PC-9 (cell line): ENCODE measurements at places on chromosomes 6 and 20.
A peak's percentile ranks its signal among the peaks of the same experiment; 100 is the strongest.

DNA sequence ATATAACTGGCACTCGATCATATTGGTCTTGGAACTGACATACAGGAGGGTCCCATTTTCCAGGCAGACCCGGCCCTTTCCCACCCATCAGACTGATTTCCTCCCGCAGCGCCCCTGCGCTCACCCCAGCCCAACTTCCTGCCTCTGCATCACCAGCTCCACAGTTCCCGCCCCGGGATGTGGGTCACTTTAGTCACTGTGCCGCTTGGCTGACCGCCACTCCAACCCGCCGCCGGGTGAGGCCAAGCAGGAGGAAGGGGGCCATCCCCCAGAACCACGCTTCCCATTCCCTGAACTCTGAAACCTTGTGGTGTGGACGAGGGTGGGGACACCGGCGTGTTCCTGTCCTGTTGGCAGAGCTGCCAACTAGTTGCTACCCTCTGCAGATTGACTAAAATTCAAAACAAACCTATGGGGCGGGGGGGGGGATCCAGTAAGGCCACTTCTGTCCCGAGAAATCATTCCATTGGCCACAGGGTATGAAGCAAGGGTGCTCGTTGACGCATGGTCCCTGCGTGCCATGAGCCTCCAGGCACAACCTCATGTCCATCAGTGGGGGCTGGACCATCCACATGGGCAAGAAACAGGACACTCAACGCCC, 12.3 kb downstream of the TGM2 start:
- H3K36me3 ChIP-seq: peaks cover 75% of the 10 kb centered on the region
- H3K27me3 ChIP-seq: no peaks in the 10 kb centered on the region
- H3K4me1 ChIP-seq: peaks cover 51% of the 10 kb centered on the region
- peak; percentile 98 for DNase-seq
- peak overlapping the region; percentile 55 for H3K27ac ChIP-seq

GRCh38 chr6:165605901-165606739, 56.9 kb downstream of the PDE10A start:
- no peaks in the 10 kb centered on the region for H3K27me3 ChIP-seq
- peaks cover 22% of the 10 kb centered on the region for H3K4me1 ChIP-seq
- no peak overlapping the region for H3K4me3 ChIP-seq
- DNase-seq: peak; percentile 77
- H3K36me3 ChIP-seq: no peaks in the 10 kb centered on the region

DNA sequence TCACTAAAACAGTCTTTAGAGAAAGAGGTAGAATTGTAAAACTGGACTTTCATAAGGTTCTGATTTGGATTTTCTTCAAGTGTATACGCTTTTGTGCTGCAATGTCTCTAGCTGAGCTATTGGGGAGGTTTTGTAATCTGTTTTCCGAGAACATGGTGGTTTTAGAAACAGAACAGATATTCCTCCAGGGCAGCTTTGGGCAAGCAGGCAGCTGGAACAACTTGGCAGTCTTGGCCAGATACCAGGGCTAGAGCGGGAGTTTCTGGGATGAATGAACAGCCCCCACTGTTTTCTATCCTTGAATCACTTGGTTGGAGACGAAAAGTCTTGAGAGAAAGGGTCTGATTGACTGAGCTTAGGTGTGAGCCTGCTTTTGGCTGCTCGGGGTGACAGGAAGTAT, 17.1 kb upstream of the ARMC2 start:
- H3K4me1 ChIP-seq: no peaks in the 10 kb centered on the region
- H3K27ac ChIP-seq: no peak overlapping the region
- no peaks in the 10 kb centered on the region for H3K27me3 ChIP-seq
- no peaks in the 10 kb centered on the region for H3K36me3 ChIP-seq
- H3K4me3 ChIP-seq: no peak overlapping the region

GRCh38 chr20:33811776-33812151, 616 bp downstream of the CHMP4B start:
- H3K36me3 ChIP-seq: peaks cover 22% of the 10 kb centered on the region
- no peak for DNase-seq
- no peaks in the 10 kb centered on the region for H3K27me3 ChIP-seq
- H3K4me1 ChIP-seq: peaks cover 41% of the 10 kb centered on the region
- H3K4me3 ChIP-seq: peak overlapping the region; percentile 84

DNA sequence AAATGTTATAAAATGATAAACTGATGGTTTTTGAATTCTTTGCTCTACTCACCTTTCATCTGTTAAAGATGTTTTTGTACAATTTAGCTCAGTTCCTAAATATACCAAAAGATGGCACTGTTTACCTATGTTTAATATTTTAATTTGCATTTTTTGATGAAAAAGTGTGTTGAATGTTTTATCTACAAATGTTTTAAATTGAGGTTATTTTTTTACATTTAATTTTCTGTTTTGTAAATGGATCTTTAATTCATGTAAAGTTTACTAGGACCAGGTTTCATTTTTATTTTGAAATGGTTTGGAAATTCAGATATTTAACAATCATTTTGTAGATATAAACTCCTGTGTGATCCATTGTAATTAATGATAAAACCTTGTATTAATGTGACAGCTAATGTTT, 30.0 kb downstream of the CDKAL1 start:
- H3K36me3 ChIP-seq: peaks cover 5% of the 10 kb centered on the region; the same call in 1 of the 2 replicates
- H3K27me3 ChIP-seq: no peaks in the 10 kb centered on the region
- no peak for DNase-seq
- H3K4me1 ChIP-seq: no peaks in the 10 kb centered on the region
- no peak overlapping the region for H3K27ac ChIP-seq

- peak overlapping the region; percentile 80 for H3K4me3 ChIP-seq
- H3K27ac ChIP-seq: no peak overlapping the region
- H3K27me3 ChIP-seq: no peaks in the 10 kb centered on the region
- H3K4me1 ChIP-seq: peaks cover 6% of the 10 kb centered on the region
- DNase-seq: peak; percentile 25
Measured at GRCh38 chr6:151494235-151494935, 568 bp downstream of the CCDC170 start.

DNA sequence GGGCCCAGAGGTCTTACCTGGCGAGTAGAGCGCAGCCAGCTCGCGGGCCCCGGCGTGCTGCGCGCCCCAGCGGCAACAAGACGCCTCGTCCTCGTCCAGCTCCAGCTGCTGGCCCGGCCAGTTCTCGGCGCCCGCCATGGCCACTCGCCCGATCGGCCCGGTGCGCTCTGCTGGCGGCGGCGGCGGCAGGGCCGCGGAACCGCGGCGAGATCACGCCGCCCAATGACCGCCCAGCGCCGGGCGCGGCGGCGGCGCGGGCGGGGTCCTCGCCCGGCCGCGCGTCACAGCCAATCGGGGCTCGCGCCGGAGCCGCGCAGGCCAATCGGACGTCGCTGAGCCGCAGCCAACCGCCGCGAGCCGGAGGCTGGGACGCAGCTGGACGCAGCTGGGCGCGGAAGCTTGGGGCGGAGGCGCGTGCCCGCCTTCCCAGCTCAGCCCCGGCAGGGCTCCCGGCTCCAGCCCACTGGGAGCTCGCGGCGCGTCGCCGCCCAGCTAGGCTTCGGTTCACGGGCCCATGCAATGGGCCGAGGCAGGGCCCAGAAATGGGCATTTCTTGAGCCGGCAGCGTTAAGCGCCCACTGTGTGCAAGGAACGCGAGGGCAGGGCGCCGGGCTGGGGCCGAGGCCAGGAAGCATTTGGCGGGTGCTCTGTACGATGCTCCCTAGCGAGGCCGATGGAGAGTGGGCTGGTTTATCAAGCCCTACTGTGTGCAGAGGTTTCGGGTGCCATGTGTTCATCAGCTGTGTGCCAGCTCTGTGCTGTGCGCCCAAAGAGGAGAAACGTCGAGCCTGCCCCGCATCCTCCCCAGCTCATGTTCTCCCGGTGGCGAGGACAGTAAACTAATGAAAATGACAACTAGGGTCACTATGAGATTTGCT, at the start of gene PEDS1:
PEDS1 (minus strand) TSS at position 224 of the 878 bp plus-strand sequence; CDS start at position 138, 86 bp downstream.
- no peaks in the 10 kb centered on the region for H3K27me3 ChIP-seq
- peak within 1 kb of the TSS; percentile 80 for H3K4me3 ChIP-seq
- H3K27ac ChIP-seq: no peak within 1 kb of the TSS; the same call in 1 of the 2 replicates

GRCh38 chr20:9395971-9396370, 118.4 kb upstream of the LAMP5 start:
- DNase-seq: no peak
- H3K36me3 ChIP-seq: no peaks in the 10 kb centered on the region
- H3K27ac ChIP-seq: no peak overlapping the region
- H3K27me3 ChIP-seq: no peaks in the 10 kb centered on the region
- H3K4me1 ChIP-seq: no peaks in the 10 kb centered on the region

DNA sequence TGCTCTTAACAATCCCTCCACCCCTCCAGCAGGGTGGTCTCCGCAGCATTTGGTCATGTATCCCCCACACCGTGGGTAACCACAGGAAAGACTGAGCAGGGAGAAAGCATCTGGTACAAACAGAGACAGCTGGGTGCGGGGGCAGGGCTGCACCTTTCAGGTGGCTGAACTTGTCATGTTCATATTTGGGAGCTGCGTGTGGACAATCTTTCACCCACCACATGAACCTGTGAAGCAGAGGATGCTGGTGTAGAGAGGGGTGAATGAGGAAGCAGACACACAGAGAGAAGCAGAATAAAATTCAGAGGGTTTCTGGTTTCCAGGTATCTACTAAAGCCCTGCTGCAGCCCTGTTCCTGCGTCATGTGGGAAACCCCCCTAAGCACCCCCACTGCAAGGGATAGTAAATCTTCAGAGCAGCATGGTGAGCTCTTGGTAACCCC, 8.9 kb downstream of the GFOD1 start:
- no peak for DNase-seq
- no peak overlapping the region for H3K27ac ChIP-seq
- no peak overlapping the region for H3K4me3 ChIP-seq
- H3K4me1 ChIP-seq: peaks cover 51% of the 10 kb centered on the region
- no peaks in the 10 kb centered on the region for H3K27me3 ChIP-seq
